Ovary (tissue), 10 donors: ENCODE measurements at places on chromosomes 11 and 22. TPM values are rescaled to one million over a fixed set of nuclear protein-coding genes. Genes with fewer than 3 reads are reported as not detected.

- DNase-seq = no peak
These were observed 566 bp downstream of the INTS4 start for GRCh38 chr11:77993902-77994301.

GRCh38 chr11:23727387-23727786, 769.5 kb upstream of the LUZP2 start:
- DNase-seq = no peak

DNA sequence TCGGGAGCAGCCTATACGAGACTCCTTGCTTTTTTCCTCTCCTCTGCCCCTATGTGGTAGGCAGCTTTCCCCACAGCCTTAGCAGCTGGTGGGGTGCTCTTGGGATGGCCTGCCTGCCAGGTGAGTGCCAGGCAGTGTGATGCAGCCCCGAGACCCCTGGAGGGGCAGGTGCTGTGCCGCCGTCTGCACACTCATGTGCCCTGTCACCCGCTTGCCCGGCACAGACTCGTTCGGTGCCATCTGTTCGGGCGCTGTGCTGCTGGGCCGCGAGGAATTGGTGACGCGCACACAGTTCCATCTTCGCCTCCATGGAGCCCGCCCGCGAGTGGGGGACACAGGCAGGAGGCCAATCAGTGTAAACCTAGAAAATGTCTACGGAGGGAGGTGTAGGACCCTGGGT, 15.1 kb downstream of the TRMU start:
- DNase-seq = no peak

DNA sequence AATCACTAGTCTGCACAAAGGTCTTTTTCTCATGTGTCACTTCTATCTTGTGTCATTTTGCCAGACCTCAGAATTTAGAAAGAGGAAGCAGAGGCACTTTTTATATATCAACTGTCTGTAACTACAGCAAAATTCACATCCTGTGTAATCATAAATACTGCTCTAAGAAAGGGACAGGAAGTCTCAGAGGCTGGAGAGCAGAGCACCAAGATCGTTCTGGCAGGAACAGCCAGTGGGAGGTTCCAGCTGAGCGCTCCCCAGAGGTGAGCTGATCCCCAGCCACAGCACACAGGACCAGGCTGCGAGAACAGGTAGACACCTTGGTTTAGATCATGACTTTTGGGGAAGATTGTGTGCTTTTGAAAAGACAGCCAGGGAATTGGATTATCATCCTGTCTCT, at the start of gene MS4A7:
Gene MS4A7 (plus strand): TSS at position 179 of the 400 bp plus-strand sequence. CDS start 4,610 bp downstream, outside the sequence.
- DNase-seq = no peak

EXPH5 gene
- 0.12 TPM for polyA plus RNA-seq

GRCh38 chr11:121763526-121763925, 310.8 kb upstream of the SORL1-AS1 start:
- DNase-seq = no peak

DNA sequence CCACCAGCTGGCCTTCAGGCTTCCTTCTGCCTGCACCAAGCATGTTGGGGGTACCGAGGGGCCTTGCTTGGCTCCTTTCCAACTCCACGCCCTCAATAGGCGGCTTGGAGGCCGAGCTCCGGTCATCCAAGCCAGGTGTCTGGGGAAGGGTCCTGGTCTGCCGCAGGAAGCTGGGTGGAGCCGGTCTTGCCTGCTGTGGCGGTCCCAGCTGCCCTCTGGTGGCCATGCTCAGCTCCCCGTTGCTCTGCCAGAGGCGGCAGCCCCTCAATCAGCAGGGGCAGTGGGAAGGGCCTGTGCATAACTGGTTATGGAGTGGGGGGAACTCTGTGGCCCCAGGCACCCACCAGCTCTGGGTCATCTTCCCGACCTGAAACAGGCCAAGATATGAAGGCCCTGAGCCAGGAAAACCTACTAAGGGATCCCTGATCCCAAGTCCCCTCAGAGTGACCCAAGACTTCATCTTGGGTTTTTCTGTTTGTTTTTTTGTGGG, 3.2 kb downstream of the ARVCF start:
- DNase-seq = peak; percentile 51

DNA sequence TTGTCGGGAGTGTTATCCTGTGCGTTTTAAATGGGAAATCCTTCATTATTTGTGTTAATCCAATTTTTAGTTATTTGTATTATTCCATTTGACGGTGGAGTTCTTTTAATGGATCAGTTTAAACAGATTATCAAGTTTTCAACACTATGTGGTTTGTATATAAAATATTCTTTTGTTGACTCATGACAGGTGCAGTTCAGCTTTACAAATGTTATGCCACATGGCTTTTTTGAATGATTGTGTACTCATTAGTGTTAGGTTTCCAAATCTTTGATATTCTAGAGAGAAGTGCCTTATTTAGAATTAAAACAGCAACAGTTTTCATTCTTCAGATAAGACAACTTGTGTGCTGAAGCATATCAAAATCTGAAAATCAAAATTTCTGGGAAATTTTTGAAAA, 2.4 kb downstream of the JAM3 start:
- DNase-seq = no peak

- no peak for DNase-seq
These were observed 3.9 kb downstream of the CDC45 start for GRCh38 chr22:19483481-19484244.

DNA sequence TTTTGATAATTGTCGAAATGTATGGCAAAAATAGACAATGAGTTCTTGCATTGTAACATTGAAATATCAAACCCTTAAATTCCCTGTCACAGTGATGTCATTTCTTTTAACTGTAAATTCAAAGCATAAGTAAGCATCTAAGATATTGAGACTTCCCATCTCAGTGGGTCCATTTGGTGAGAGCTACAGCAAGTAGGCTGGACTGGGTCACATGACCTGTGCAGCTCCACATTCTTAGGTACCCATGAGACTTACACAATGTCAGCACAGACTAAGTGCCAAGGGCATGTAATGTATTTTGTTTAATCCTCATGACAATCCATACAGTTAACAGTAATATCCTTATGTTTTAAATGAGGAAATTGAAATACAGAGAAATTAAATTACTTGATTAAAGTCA, 210.7 kb downstream of the NELL1 start:
- DNase-seq = no peak

GRCh38 chr11:70220920-70221319, 17.8 kb downstream of the FADD start:
- no peak for DNase-seq

- no peak for DNase-seq
These were observed 1.6 kb upstream of the BRSK2 start for GRCh38 chr11:1387961-1388762.

GRCh38 chr11:65918211-65919140, at the start of gene C11orf68:
C11orf68 (minus strand) TSS chr11:65919062; CDS start chr11:65919031, 31 bp downstream.
- DNase-seq = peak; percentile 67

NRXN2 gene
- 21.5 TPM for polyA plus RNA-seq

CEND1 gene
- polyA plus RNA-seq = not detected

DNA sequence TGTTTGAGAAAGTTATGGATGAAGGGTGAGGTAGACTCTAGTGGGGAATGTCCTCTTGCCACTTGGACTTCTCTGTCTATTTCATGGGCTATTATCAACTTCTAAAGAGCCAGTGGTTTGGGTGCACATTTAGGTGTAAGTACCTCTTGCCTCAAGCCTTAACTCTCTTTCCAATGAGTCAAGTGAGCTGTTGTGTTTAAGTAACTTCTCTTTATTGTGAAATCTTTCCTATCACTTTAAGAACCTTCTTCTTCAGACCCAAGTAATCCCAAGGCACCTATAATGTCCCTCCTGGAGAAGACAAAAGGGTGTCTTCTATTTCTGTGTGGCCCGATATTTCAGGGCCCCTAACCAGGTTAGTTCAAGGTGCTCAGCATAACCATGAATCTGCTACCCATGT, 90.5 kb upstream of the VPREB1 start:
- no peak for DNase-seq

DNA sequence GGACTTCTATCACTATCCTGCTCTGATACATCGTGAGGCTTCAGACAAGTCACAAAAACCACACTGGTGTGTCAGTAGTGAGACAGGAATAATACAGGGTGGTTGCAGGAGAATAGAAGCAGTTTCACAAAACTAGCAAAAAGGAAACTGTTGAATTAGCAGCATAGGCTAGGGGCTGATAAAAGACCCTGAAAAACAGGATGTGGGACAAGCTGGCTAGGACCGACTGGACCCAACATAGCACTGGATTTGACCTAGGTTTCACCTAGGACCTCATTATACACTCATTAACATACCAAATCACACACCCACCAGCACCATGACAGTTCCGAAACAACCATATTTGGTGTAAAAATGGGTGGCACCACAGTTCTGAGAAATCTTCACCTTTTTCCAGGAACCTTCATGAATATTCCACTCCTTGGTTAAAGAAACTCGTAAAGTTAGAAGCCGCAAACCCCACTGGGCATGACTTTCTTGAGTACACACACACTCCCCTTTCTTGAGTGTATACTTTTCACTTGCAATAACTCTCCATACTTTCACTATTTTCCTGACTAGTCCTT, 76.2 kb downstream of the SLC1A2 start:
- DNase-seq = no peak

DNA sequence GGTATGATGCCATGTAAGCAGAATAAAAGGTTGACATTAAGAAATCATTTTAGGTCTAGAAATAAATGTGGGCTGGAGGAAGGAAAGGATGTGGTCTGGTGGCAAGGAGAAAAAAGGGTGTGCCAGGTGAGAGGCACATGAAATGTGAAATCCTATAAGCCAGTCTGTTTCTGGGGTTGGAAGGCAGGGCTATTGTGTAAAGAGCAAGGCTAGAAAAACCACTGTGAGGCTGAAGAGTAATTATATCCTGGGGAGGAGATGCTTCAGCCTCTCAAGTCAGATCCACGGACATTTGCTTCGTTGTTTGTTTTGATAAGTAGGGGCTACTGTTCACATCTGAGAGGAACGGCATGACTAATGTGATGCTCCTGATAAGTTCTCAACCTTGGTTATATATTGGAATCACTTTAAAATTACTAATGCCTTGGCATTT, 77.5 kb upstream of the CTSC start:
- DNase-seq = no peak

DNA sequence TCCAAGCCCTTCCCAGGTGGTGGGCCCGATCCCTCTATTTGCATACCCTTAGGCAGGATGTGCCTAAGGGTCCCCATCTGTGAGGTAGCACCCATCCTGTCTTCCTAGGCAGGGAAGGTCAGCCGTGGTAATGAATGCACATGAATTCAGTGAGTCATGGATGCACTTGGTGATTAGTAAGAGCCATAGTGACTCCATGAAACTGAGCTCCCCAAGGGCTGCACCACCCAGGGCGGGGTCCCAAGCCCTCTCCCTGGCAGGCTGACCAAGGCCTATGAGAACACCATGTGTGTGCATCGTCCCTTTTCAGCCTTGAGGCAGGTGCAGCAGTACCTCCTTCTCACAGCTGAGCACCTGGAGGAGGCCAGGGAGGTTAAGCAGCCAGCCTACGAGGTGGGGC, 15.6 kb upstream of the SUSD2 start:
- DNase-seq = no peak

GRCh38 chr11:3188496-3189195, 23.5 kb upstream of the OSBPL5 start:
- no peak for DNase-seq

IGLL5 gene
- polyA plus RNA-seq = 1.7 TPM

DNA sequence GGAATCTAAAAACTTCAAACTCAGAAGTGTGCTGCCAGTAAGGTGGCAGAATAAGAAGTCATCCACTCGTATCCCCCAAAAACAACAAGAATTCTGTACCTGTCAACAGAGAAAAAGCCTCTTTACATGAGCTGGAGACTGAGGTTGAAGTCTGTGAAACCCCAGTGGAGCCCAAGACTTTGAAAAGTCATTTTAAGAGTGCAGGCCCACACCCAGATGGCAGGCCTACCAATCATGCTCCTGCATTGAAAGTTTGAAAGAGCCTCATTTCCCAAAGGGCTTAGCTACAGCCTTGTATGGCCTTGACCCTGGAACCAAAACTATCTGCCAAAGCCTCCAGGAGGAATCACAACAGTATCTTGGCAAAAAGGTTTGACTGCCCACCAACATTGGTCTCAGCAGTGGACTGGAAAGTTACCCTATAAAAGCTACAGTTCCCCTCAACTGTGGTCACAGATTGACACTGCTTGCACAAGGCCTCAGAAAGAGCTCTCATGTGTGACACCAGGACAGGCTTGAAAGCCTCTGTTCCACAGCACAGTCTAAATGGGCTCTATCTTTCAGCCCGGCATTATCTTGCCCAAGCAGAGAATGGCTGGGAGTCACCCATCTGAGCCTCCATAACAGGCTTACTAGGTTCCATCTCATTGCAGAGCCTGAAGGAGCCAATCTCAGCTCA, 47.7 kb downstream of the SLC22A9 start:
- DNase-seq = no peak

GRCh38 chr11:108906329-108906728, 241.5 kb downstream of the DDX10 start:
- DNase-seq = no peak

PGR gene
- polyA plus RNA-seq = 6.1 TPM

- DNase-seq = no peak
These were observed 1313.7 kb downstream of the BRD1 start for GRCh38 chr22:48513929-48514328.

APOBEC3C gene
- polyA plus RNA-seq = 88.9 TPM

GRCh38 chr11:111347002-111347722, 31.9 kb downstream of the POU2AF1 start:
- no peak for DNase-seq

- no peak for DNase-seq
These were observed 48.5 kb upstream of the BMAL1 start for GRCh38 chr11:13229136-13229535.

VPREB1 gene
- polyA plus RNA-seq = not detected

DNA sequence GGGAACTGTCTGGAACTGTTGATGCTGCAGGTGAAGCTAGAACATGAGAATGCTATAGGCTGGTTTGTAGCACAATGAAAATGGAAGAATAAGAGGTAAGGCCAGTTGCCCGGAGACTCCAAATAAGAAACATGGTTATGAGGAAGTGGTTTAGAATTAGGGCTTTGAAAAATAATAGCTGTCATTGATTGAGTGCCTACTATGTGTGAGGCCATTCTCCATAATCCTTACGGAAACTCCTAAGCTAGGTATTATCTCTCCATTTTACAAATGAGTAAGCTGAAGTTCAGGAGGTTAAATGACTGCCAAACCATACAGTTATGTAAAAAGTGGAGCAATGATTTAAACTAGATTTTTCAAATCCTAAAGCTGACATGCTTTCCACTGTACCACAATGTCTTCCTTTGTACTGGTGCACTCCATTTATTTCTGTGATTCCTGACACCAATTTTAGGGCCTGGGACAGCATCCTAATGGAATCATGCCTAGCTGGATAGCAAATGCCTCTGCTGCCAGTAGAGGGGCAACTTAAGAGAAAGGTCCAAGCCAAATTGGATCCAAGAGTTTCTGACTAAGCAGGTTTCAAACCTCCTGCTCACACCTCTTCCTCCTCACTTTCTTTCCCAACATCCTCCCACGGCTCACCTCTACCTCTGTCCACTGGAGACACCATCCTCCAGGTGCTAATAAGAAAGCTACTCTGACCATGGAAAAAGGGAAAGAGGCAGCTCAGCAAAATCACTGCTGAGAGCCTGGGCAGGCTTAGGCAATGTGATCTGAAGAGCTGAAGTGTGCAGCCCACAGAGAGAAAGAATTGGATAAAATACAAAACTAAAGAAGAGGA, 46.9 kb upstream of the PICALM start:
- DNase-seq = no peak
